Activated CD8-positive, alpha-beta memory T cell treated with anti-CD3 and anti-CD28 coated beads, Interleukin-2, amount 10 ng/mL, durations not matched to agents 7 days and 5 days (primary cell): ENCODE measurements at places on chromosomes 2 and 18. TPM values are rescaled to one million over a fixed set of nuclear protein-coding genes. Genes with fewer than 3 reads are reported as not detected.
A peak's percentile ranks its signal among the peaks of the same experiment; 100 is the strongest.

GRCh38 chr2:46534589-46534988 lies 55.2 kb downstream of the TMEM247 start:
- peak overlapping the region; percentile 48 for H3K4me3 ChIP-seq
- no peak for DNase-seq
- peaks cover 45% of the 10 kb centered on the region for H3K4me1 ChIP-seq
- H3K36me3 ChIP-seq, result peaks cover 16% of the 10 kb centered on the region

DNA sequence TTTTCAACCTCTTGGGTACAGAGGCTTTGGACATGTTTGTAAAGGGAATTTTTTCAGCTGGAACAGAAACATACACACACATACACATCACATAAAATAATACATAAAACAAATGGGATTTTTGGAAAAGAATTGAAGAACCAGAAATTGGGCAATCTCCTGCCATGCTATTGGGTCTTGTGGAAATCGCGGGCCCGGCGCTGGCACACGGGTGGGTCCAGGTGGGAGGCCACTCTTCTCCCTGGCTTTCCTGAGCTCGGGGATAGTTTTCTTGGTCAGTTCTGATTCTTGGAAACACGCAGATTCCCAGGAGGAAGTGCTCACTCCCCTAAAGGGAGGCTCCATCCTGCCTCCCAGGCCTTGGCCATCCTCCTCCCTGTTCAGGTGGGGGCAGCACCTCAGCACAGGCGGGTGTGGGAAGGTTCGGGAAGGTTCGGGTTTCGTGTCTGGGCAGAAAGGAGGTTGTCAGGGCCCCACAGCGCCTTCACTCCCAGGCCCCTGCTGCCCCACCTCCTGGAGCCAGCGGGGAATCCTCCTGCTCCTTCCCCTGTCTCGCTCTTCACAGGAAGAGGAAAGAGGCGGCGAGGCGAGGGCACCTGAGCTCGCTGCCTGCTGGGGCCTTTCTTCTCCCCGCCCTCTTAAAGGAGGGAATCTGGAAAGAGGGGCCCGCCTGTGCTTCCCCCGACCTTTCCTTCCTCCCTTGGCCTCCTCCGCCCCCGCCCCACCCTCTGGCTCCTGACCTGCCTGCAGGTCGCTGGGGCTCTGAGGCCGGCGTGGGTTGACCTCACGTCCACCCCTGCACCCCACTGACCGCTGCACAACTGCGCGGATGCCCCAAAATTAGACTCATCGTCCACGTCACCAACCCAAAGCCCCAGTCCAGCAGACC lies 97.8 kb upstream of the PXDN start:
- no peaks in the 10 kb centered on the region for H3K27me3 ChIP-seq
- H3K36me3 ChIP-seq, result no peaks in the 10 kb centered on the region
- no peaks in the 10 kb centered on the region for H3K4me1 ChIP-seq
- no peak for DNase-seq

GRCh38 chr2:43129676-43130547 lies 96.5 kb downstream of the ZFP36L2 start:
- peak overlapping the region; percentile 27 for H3K4me3 ChIP-seq
- peaks cover 3% of the 10 kb centered on the region for H3K36me3 ChIP-seq
- H3K27me3 ChIP-seq, result no peaks in the 10 kb centered on the region
- peaks cover 77% of the 10 kb centered on the region for H3K4me1 ChIP-seq
- peak; percentile 63 for DNase-seq

DNA sequence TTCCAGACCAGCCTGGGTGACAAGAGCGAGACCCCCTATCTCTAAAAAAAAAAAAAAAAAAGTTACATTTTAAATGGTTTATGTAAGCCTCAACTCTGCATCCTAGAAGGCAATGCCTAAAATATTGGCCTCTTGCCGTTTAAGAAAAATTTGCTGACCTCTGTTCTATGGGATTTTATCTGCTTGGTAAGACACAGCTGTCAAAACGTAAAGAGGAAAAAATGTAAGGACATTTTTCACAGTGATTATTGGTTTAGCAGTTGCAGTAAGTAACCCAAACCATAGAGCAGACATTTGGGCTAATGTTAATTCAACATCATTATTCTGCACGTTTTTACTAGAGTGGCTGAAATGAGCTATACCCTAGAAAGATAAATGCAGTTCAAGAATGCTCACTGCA lies 14.4 kb upstream of the E2F6 start:
- no peak for DNase-seq
- no peak overlapping the region for H3K4me3 ChIP-seq

- no peaks in the 10 kb centered on the region for H3K36me3 ChIP-seq
- H3K4me3 ChIP-seq, result no peak overlapping the region
- DNase-seq, result no peak
- no peaks in the 10 kb centered on the region for H3K4me1 ChIP-seq
- H3K27ac ChIP-seq, result no peak overlapping the region
These were observed 50.2 kb upstream of the KCNE4 start for GRCh38 chr2:223001797-223002175.

GRCh38 chr18:23087352-23087751 lies 47.9 kb upstream of the CABLES1 start:
- peaks cover 9% of the 10 kb centered on the region for H3K4me1 ChIP-seq
- H3K4me3 ChIP-seq, result no peak overlapping the region
- DNase-seq, result no peak
- peaks cover under 1% of the 10 kb centered on the region for H3K36me3 ChIP-seq

GRCh38 chr2:15883684-15884083 lies 56.7 kb upstream of the MYCN start:
- H3K27ac ChIP-seq, result no peak overlapping the region
- DNase-seq, result no peak
- no peak overlapping the region for H3K4me3 ChIP-seq
- H3K4me1 ChIP-seq, result no peaks in the 10 kb centered on the region
- no peaks in the 10 kb centered on the region for H3K36me3 ChIP-seq

DNA sequence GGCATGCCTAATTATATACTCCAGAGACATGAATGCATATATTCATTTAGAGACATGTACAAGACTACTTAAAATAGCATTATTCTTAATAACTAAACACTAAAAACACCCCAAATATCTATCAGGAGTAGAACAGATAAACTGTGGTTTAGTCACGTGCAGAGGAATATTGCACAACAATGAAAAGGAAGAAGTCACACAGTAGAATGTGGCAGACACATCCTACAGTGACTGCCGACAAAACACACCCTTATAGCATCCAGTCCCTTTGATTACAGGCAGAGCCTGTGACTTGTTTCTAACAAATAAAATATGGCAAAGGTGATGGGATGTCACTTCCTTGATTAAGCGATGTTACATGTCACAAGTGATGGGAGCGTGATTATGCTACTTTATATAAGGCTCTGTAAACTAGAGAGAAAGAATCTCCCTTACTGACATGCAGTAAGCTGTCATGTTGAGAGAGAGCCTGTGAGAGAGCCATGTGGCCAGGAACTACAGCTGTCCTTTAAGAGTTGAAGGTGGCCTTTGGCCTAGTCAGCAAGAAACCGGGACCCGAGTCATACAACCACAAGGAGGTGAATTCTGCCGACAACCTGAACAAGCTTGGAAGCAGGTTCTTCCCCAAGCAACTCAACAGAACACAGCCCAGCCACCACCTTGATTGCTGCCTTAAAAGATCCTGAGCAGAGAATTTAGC lies 39.1 kb upstream of the LGALSL start:
- peaks cover 13% of the 10 kb centered on the region for H3K27me3 ChIP-seq
- no peaks in the 10 kb centered on the region for H3K36me3 ChIP-seq
- no peak overlapping the region for H3K4me3 ChIP-seq
- H3K27ac ChIP-seq, result no peak overlapping the region
- DNase-seq, result no peak

The SCG2 gene
- total RNA-seq, result not detected

DNA sequence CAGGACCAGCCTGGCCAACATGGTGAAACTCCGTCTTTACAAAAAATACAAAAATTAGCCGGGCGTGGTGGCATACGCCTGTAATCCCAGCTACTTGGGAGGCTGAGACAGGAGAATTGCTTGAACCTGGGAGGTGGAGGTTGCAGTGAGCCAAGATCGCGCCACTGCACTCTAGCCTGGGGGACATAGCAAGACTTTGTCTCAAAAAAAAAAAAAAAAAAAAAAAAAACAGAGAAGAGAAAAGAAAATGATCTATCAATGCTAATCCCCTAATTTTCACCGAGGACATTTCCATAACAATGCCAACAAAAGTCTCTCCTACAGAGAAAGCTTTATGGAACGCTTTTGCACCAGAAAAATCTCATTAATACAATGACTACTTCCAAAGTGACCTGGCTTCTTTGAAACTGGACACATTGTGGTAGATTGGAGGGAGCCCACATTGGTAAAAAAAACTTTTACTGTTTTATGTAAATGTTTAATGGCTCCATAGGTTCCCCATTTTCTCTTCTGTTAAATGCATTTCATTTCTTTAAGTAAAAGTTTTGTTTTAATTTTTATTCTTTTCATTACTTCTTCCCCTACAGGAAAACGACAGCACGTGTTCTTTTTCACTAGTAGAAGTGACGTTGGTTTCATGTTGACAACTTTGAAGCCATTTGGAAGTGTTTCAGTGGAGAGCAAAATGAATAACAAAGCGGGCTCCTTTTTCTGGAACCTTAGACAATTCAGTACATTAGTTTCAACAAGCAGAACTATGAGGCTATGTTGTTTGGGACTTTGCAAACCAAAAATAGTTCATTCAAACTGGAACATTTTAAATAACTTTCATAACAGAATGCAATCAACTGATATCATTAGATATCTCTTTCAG lies 888 bp downstream of the FASTKD2 start:
- DNase-seq, result no peak
- H3K27ac ChIP-seq, result peak overlapping the region; percentile 96
- peaks cover 34% of the 10 kb centered on the region for H3K4me1 ChIP-seq

DNA sequence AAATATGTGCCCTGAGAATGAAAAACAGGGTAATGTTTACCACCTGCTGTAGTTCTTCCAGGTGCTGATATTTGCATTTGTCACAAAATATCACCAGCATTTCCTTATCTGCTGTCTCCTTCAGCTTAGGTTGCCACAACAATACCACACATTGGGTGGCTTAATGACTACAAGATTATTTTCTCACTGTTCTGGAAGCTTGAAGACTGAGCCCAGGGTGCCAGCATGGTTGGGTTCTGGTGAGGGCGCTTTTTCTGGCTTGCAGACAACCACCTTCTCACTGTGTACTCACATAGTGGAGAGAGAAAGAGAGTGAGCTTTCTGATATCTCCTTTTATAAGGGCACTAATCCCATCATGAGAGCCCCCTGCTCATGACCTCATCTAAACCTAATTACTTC lies 407.5 kb upstream of the RGPD4 start:
- no peak for DNase-seq
- H3K27me3 ChIP-seq, result no peaks in the 10 kb centered on the region
- H3K27ac ChIP-seq, result no peak overlapping the region
- H3K4me1 ChIP-seq, result no peaks in the 10 kb centered on the region

GRCh38 chr2:146817613-146818012 lies 1027.2 kb upstream of the ACVR2A start:
- no peak overlapping the region for H3K27ac ChIP-seq
- H3K4me1 ChIP-seq, result no peaks in the 10 kb centered on the region
- no peak for DNase-seq
- H3K4me3 ChIP-seq, result no peak overlapping the region
- no peaks in the 10 kb centered on the region for H3K27me3 ChIP-seq
- H3K36me3 ChIP-seq, result no peaks in the 10 kb centered on the region

- H3K4me3 ChIP-seq, result no peak overlapping the region
- H3K27ac ChIP-seq, result no peak overlapping the region
- no peaks in the 10 kb centered on the region for H3K27me3 ChIP-seq
- no peak for DNase-seq
These were observed 72.8 kb upstream of the TMEFF2 start for GRCh38 chr2:192267484-192267883.

- H3K4me1 ChIP-seq, result no peaks in the 10 kb centered on the region
- no peak overlapping the region for H3K27ac ChIP-seq
- no peak overlapping the region for H3K4me3 ChIP-seq
- no peaks in the 10 kb centered on the region for H3K36me3 ChIP-seq
- no peak for DNase-seq
- no peaks in the 10 kb centered on the region for H3K27me3 ChIP-seq
These were observed 224.8 kb upstream of the PXDN start for GRCh38 chr2:1968988-1969700.

The TUBA3E gene
- total RNA-seq, result not detected

The DCTN1 gene
- total RNA-seq, result 98.3 TPM
